GM04503 (cell line): ENCODE measurements at places on chromosomes 4 and X.
A peak's percentile ranks its signal among the peaks of the same experiment; 100 is the strongest.

GRCh38 chr4:32735856-32736590 lies 2015.9 kb downstream of the PCDH7 start:
- no peak for DNase-seq

- DNase-seq, result no peak
Measured at GRCh38 chrX:48086082-48086481, 14.6 kb upstream of the ZNF630 start.

DNA sequence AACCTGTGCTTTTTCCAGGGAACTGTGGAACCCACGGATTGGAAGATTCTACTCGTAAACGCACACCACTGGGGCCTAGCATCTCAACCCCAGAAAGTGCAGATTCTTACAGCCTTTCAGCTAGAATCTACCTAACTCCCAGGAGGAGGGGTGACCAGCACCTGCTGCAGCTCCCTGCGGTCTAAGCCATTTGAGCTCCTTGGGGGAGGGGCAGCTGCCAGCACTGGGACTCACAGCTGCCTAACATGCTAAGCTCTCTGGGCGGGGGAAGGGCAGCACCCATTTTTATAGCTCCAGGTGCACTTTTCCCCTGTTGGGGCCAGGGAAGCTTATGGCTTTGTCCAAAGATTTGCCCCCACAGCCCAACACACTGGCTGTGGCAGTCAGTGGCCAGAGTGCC lies 595.7 kb upstream of the EPHA5 start:
- no peak for DNase-seq

DNA sequence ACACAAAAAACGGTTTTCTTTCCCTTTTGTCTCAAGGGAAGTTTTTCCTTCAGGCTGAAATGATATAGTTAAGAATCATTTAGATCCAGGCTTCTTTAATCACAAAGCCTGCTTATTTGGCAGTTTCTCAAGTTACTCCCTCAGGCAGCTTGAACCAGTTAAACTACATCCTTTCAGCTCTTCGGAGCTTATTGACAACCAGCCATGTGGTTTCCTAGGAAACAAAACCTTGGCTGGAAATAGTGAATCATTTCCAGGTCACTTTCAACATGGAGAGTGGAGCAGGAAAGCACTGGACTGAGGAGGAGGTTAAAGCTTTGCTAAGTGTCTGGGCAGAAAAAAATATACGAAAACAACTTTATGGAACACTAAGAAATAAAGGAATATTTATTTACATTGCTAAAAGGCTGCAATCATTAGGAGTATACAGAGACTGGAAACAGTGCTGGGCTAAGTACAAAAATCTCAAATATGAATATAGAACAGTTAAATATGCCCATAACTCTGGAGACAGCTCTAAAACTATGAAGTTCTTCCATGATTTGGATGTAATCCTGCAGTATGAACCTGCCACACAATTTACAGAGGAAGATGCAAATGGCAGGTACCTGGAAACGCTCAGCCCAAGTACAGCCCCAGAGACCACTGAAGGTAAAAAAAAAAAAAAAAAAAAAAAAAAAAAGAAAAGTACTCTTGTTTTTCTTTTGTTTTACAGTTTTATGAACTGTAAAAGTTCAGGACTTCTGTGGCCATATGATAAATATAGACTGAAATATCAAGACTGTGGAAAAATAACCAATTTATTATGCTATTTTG lies 23.2 kb upstream of the AASDH start:
- DNase-seq, result peak; percentile 97

DNA sequence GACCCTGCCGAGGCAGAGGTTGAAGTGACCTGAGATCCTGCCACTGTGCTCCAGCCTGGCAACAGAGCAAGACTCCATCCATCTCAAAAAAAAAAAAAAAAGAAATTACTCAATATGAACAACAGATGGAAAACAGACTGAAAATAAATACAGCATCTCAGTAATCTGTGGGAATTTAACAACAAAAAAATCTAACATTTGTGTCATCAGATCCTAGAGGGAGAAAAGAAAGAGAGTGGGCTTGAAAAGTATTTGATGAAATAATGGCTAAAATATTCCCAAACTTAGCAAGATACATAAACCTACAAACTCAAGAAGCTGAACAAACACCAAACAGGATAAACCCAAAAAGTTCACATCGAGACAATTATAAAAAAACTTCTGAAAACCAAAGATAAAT lies 84.7 kb downstream of the CENPC start:
- DNase-seq, result no peak

- no peak for DNase-seq
Measured at GRCh38 chrX:111646515-111646914, 34.5 kb upstream of the ALG13 start.

DNA sequence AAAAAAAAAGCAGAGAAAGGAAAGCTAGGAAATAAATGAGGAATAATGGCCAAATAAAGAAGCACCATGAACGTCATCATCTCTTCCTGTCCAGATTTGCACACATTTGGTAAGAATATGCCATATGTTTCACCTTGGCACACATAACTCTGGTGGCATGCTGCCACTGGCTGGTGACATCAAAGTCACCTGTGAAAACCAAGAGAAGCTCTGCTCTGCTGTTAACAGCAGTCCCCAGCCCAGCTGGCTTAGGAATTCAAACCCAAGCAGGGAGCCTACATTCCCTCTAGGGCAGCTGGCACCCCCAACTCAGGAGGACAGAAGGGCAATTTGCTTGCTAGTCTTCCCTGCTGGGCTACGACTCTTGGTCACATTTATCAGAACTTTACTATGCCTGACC lies 77.6 kb downstream of the RASL11B start:
- DNase-seq, result no peak

DNA sequence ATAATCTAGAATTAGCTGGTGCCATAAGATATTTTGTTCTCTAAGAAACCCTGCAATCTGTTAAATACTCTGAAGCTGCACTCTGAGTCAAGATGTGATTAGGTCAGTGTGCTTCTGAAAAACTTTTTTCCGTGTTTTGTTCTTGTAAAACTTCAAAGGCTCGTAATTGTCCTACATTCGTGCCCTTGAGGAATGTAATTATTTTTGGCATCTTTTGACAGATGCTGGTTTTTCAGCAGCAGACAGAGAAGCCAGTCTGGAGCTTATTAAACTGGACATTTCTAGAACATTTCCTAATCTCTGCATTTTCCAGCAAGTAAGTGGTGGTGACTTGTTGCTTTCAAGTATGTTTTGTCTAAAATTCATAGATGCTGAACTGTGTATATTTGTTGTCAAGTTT lies 36.8 kb upstream of the TADA2B start:
- DNase-seq, result peak; percentile 42

DNA sequence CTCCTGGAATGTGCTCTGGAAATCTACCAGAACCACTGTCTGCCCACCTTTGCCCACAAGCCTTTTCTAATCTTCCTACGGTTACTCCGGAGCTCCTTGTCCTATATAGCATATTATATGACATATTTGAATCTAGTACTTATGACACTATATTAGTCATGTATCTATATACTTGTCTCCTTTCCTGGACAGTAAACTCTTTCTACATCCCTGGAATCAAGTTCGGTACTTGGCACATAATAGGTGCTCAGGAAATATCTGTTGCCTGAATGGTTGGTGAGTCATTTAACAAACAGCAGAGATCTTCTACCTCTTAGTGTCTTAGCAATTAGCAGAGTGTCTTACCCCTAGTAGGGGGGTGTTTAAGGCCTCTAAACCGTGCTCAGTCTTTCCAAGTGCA lies 123.6 kb downstream of the RELL1 start:
- no peak for DNase-seq

DNA sequence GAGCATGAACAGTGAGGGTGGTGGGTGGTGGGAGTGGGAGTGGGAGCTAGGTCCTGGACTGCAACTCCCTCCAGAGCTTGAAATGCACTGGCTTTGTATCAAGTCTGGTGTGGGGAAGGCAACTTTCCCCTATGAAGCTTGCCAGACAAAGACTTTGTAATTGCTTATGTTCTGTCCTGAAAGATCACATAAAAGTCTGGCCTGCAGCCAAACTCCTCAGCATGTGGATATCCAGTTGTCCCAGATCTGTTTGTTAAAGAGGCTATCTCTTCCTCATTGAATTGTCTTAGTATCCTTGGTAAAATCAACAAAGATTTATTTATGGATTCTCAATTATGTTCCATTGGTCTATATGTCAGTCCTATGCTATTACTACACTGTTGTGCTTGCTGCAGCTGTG lies 607.9 kb downstream of the GLUD2 start:
- no peak for DNase-seq

- DNase-seq, result no peak
Measured at GRCh38 chr4:77126809-77127208, 30.2 kb upstream of the CCNG2 start.

GRCh38 chr4:156888762-156889161 lies 82.8 kb downstream of the PDGFC start:
- DNase-seq, result peak; percentile 85

DNA sequence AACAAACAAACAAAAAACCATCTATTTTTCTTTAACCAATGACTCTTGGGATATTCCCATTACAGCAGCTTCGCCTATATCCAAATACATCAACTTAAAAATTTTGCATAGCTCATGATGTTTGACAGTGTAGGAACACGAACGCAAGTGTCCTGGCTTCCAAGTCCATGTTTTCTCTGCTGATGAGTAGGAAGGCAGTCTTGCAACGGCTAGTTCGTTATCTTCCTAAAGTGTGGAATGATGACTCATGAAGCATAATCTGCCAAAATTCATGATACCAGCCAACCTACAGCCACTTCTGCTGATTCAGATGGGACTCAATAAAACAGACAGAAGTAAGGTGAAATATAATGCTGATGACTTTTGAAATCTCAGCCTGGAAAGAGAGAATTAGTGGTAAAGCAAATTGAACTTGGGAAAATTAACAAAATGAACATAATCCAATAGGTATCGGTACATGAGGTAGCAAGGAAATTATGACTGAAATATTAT lies 6.4 kb upstream of the SEPTIN11 start:
- no peak for DNase-seq

DNA sequence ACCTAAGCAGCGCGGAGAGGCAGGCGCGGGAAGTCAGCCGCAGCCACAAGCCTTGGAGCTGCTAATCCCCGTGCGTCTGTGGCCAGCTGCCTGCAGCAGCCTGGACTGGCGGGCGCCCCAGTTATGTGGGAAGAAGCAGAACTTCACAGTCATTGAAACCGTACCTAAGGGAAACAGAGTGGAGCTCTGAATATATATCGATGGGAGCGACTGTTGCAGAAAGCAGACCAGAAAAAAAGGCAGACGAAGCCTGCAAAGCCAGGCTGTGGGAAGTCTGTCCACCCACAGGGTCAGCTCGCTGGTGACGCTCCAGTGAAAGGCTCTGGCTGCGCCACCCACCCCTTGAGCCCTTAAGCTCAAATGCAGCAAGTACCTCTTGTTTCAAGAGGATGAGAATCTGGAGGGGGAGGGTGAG lies 24.7 kb downstream of the KCNE5 start:
- no peak for DNase-seq

DNA sequence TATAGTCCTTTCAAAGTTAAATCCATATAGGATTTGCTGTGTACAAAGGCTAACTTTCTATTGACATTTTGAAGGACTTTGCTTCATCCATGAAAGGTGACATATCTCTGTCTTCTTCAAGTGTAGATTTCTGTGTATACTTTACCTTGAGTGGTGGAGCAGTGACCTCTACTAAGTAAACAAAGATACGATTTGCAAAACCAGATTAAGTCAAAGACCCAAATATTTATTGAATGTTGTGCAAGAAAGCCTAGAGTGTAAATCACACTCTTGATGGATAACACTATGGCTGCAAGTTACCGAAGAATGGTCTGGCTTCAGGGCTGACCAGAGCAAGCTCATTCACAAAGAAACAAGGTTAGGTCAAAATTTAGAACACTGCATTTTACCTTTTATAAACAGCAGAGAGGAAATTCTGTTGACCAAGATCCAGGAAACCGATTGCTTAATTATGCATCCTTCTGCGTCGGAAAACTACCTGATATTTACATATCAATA lies 5.4 kb upstream of the FGG start:
- no peak for DNase-seq

DNA sequence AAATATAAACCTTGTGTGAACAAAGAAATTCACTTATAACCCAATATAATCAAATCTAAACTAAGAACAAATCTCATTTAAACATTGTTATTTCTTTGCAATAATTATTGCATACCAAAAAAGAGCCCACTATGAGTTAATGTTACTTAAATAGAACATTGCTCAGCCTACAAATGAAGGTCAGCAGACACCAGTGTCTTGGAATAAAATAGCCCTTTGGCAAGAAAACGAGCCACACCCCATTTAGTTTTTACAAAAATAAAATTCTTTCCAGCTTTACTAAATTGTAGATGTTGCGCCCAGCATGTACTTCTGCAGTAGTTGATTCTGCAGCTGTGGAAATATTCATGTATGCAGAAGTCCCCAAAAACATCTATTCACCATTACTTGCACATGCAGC lies 12.2 kb downstream of the PLS3 start:
- DNase-seq, result no peak

DNA sequence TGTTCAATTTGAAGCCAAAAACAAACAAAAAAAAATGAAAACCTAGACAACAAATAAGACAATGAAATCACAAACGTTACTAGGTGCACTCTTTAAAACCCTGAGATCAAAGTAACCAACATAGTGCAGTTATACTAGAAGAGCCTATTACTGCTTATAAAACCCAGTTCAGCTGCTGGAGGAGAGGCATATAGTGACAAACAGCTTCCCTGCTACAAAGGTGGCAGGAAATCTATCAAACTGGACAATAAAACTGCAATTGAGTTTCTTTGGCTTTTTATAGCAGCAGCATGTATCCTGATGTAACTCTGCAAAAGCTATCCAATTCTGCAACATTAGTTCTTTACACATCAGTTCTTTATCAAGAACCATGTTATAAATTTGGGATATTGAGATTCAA lies 155.6 kb downstream of the LRBA start:
- DNase-seq, result no peak

DNA sequence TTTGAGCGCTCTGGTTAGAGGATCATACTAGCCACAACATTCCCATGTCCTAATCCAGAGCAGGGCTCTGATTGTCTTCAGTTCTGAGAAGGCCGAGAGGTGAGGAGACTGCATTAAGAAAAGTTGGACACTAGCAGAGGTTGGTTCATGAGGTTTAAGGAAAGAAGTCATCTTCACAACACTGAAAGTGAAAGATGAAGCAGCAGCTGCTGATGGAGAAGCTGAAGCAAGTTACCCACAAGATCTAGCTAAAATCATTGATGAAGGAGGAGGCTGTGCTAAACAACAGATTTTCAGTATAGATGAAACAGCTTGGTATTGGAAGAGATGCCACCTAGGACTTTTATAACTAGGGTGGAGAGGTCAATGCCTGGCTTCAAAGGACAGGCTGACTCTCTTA lies 36.8 kb downstream of the RAP1GDS1 start:
- DNase-seq, result no peak

GRCh38 chrX:12237771-12238170 lies 99.5 kb downstream of the FRMPD4 start:
- no peak for DNase-seq

- no peak for DNase-seq
Measured at GRCh38 chr4:87193958-87194675, 26.3 kb downstream of the KLHL8 start.

DNA sequence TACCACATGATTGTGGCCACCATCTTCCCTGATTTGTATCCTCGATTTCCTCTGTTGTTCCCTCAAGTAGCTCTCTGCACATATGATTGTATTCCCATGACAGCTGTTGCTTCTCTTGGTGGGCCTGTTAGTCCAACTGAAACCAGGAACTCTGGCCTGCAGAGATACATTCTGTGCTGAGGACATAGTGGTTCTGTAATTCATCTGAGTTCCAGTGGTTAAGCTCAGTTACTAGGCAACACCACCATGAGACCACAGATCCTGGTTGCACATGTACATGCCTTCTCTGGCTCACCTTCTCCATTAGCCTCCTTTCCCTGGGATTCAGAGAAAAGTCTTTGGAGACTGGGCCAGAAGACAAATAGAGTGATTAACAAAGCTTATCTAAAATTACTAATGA lies 172.1 kb upstream of the SLC7A11 start:
- no peak for DNase-seq

GRCh38 chr4:2417765-2418649 lies at the start of gene ZFYVE28:
TSS of gene ZFYVE28 (minus strand) at chr4:2418645. CDS start at chr4:2418323, 322 bp downstream.
- DNase-seq, result no peak
